NB4 (cell line): ENCODE measurements at places on chromosomes 12 and 14.

GRCh38 chr14:77543240-77543551 is 44.6 kb upstream of the ISM2 start:
- DNase-seq: no peak

DNA sequence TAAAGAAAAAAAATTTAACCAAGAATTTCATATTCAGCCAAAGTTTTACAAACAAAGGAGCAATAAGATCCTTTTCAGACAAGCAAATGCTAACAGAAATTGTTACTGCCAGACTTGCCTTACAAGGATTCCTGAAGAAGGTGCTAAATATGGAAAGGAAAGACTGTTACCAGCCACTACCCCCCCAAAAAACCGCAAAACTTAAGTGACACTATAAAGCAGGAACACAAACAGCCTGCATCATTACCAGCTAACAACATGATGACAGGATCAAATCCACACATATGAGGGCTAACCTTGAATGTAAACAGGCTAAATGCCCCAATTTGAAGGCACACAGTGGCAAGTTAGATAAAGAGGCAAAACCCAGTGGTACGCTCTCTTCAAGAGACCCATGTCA is 55.7 kb downstream of the APOBEC1 start:
- DNase-seq: peak; percentile 20

GRCh38 chr12:24088751-24089509 is 139.5 kb upstream of the SOX5 start:
- no peak for DNase-seq

GRCh38 chr12:8886502-8887284 is 27.6 kb upstream of the PHC1 start:
- no peak for DNase-seq

- no peak for DNase-seq
Measured at GRCh38 chr12:64240781-64241180, 18.7 kb upstream of the KICS2 start.

GRCh38 chr14:74973003-74973653 is 17.7 kb upstream of the PGF start:
- DNase-seq: peak; percentile 74
